ENCODE measurements at places on chromosomes 4 and X.

DNA sequence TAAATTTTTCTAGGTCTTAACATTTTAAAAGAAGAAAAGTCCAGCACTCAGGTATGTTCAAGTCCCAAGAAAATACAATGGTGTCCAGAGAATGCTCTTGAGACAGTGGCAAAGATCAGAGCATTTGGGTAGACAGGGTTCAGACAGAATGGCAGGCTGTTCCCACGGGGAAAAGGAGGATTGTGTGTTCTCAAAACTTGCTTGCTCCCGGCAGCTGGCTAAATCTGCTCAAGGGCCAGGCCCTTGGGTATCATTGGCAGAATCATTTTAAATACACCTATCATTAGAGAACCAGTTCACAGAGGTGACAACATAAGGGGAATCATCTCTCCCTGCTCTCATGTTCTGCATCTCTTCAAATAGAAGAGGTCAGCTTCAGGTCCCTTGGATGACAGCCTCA lies 456.3 kb downstream of the DTHD1 start:
- no peak for DNase-seq

GRCh38 chr4:74134500-74134852 lies 23.4 kb upstream of the MTHFD2L start:
- DNase-seq = no peak

DNA sequence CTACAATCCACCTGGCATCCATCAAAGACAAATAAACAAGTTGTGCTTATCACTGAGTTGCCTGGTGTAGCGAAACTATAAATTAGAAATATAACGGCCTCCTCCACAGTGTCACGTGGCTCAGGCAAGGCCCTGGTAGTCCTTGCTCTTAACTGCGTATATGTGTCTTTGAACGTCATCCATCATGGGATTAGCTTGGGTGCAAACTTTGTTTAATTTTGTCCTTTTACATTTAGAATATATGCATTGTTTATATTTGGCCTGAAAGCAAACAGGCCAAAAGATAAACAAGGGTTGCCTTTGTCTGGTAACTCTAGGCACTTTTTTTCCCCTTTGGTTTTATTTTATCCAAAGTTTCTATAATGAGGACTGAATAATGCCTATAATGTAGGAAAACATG lies 184.9 kb downstream of the KIT start:
- no peak for DNase-seq

DNA sequence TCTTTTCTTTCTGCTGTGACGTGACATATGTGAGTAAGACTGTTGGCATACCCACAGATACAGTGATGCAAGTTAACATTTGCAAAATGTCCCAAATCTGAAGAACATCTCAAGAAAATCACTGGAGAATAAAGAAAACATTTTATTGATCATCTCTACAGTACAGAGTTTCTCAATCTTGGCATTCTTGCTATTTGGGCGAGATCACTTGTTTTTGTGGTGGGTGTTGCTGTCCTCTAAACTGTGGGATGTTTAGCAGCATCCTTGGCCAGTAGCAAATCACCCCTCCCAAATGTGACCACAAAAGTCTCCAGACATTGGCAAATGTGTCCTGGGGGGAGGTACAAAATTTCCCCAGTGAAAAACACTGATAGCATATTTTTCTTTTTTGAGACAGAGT lies 28.8 kb downstream of the AMELX start:
- no peak for DNase-seq

- DNase-seq = no peak
Observed at GRCh38 chr4:168655182-168655581, 158.3 kb downstream of the PALLD start.

GRCh38 chrX:141736656-141737055 lies 38.1 kb upstream of the SPANXD start:
- DNase-seq = no peak

DNA sequence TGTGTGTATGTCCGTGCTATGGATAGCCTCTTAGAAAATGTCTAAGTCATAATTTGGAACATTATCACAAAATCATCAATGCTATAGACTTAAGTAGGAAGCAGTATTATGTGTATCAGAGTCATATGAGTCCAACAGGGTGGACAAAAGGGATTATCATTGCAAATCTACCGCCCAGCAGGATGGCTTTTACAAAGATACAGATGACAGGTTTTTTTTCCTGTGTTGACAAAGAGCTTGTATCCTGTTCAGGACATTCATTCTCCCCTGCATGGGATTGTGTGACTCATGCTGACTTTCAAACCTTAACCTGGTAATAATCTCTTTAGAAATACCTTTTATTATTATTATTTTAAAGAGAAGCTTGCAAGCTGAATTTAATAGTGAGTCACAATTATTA lies 310.3 kb upstream of the GNPDA2 start:
- no peak for DNase-seq

- DNase-seq = no peak
Observed at GRCh38 chrX:98338544-98338943, 1454.8 kb downstream of the RPA4 start.

DNA sequence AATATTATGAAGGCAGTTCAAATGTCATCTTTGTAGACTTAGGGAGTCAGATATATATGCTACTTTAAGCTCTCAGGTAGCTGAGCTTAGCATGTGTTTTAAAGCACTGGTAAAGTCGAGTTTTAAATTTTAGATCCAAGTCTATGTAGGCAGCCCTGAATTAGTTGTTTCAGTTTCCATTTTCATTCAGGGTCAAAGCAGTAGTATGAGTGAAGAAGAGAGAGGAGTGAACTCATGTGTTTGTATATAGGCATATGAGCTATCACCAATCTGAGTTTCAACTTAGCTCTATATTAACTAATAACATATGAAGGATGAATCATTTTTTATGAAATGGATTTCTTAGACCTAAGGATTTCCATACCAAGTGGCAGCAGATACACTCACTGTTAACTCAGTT lies 1353.4 kb downstream of the FSTL5 start:
- DNase-seq = no peak

DNA sequence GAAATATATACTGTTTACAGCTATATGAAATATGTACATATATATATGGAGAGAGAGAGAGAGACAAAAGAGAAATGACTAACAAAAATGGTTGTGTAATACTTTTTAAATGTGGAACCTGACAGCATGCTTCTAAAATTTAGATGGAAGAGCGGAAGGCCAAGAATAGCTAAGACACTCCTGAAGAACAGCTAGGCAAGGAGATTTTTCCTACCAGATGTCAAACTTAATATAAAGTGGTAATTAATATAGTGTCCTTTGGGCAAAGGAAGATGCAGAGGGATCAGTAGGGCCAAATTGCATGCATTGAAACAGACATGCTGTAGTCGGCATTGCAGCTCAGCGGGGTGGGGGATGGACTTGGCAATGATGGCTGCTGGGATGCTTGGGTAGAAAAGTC lies 45.2 kb downstream of the ADD1 start:
- no peak for DNase-seq

All from activated naive CD4-positive, alpha-beta T cell treated with Interleukin-2 at 50 U/mL for 16 hours (primary cell).